ENCODE measurements at places on chromosomes 6 and 20.

- no peak for DNase-seq
Observed at GRCh38 chr6:96939007-96939805, 14.7 kb downstream of the KLHL32 start.

GRCh38 chr6:125790358-125791150, at the start of gene NCOA7:
Gene NCOA7 (plus strand): TSS chr6:125790960. CDS start chr6:125815355, 24,395 bp downstream.
- DNase-seq, result peak; percentile 83

GRCh38 chr20:33450867-33451266, 7.3 kb upstream of the SNTA1 start:
- DNase-seq, result no peak

DNA sequence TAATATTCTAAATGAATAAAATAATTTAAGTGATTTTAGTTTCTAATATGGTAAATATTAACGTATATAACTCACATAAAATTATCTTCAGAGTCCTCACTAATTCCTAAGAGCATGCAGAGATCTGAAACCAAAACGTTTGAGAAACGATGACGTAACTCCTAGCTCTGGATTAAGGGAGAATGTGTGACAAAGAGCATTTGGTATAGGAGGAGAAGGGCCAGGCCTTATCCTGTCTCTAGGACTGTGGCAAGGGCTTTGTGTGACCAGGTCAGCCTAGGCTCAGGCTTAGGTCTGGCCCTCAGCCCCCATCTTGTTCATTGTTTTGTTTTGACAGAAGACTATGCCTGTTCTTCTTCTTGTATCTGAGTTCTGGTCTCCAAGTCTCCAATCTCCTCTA, 19.2 kb upstream of the POLR1H start:
- DNase-seq, result no peak

- no peak for DNase-seq
Observed at GRCh38 chr6:75489025-75489424, 4.6 kb downstream of the FILIP1 start.

GRCh38 chr6:45445749-45446549, 68.2 kb upstream of the SUPT3H start:
- DNase-seq, result no peak

DNA sequence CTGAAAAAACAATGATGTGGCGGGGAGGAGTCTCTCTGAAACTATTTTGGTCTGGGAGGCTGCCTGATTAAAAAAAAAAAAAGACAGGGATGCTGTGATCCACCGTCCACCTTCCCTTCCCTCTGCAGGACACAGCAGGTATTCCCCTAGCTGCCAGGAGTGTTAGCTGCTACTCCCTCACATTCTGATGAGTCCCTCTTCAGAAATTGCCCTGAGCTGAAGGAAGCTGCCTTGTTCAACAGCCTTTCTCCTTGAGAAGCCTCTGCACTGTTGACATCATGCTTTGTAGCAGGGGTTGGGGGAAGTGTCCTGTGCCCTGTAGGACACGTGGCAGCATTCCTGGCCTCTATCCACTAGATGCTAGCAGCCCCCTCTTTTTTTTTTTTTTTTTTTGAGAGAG, 71.7 kb upstream of the ZMYND8 start:
- DNase-seq, result no peak

- DNase-seq, result no peak
Observed at GRCh38 chr20:34579191-34579978, 20.9 kb downstream of the MAP1LC3A start.

GRCh38 chr6:33028220-33028849, 18.9 kb upstream of the HLA-DOA start:
- DNase-seq, result no peak

GRCh38 chr6:145453376-145453775, 281.9 kb downstream of the EPM2A start:
- no peak for DNase-seq

DNA sequence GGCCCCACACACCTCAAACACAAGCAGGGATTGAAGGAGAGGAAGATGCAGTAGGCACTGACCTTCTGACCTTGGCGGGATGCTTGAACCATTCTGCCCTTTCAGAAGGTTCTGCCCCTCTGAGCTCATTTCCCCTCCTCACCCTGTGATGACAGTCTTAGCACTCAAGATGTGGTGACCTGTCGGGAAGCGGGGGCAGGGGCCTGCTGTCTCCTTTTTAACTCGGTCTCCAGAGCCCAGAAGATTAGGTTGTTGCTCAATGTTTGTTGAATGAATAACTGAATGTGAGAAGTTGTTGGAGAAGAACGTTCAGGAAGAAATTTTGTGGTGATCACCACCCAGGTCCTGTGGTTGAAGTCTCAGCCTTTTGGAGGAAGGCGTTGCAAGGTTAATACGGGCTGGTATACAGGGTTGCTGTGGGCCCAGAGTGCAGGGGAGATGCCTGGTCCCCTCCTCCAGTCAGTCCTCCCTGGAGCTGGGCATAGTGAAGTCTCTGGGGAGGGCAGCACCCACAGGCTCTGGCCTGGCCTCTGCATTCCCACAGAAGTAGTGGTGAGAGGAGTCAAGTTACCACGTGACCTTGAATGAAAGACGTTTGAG, 49.7 kb upstream of the FUCA2 start:
- no peak for DNase-seq

DNA sequence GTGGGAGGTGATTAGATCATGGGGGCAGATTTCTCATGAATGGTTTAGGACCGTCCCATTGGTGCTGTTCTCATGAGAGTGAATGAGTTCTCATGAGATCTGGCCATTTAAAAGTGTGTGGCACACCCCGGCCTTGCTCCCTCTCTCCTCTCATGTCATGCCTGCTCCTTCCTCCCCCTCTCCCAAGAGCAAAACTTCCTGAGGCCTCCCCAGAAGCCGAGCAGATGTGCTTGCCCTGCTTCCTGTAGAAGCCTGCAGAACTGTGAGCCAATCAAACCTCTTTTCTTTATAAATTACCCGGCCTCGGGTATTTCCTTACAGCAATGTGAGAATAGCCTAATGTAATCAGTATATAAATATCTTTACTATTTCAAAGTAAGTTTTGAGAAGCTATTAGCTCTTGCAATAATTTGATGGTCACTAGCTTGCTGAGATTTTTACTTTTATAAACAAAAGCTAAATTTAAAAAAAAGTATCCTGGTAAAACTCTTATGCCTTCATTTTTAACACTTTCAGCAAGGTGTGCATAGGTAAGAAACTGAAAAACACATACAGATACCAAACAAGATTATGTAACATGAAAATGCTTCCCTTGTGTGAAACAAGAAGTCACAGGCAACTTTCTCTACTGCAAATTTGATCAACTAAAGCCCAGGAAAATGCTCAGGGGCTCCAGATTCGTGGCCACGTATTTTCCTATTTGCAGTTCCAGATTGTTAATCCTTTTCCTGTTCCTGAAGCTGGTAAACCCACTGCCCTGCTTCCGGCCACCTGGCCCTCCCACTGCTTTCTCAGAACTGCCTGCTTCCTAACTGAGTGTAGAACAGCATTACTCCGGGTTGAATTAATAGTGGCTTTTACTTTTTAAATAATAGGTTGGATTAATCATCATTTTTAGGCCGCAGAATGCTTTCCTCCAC, 395.1 kb upstream of the CNR1 start:
- no peak for DNase-seq

DNA sequence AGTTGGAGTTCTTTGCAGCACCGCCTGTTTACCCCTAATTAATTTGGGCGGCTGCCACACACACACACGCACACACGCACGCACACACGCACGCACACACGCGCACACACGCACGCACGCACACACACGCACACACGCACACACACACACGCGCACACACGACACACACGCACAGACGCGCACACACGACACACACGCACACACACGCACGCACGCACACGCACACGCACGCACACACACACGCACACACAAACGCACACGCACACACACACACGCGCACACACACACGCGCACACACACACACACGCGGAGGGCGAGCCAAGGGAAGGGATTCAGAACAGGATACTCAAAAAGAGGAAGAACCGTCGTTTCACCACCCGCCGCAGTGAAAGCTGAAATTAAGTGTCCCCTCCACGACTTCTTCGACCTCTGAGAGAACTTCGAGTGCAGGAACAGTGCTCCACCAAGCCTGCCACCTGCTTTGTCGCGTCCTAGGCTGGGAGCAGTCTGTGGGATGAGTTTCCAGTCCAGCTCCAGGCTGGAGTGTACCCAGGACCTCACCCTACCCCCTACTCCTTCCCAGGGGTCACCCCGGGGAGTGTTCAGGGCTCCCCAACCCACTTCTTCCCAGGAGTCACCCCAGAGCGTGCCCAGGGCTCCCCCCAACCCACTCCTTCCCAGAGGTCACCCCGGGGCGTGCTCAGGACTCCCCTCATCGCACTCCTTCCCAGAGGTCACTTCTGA, 1.1 kb downstream of the RNASET2 start:
- DNase-seq, result peak; percentile 60

DNA sequence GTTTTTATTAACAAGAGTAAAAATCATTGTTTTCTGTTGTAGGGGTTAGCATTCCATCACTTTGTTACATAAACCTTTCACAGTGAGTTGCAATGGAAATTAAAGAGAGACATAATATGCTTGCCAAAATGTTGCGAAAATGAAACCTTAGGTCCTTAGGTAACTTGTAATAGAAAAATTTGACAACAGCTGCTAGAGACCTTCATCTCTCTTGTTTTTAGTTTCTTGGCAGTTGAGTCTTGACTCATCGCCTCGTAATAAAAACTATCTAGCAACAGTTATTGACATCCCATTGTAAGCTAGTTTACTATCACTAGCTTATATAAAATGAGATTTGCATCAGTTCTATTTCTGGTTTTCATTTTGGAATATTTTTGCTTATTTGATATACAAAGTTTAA, 179.0 kb upstream of the MMS22L start:
- DNase-seq, result no peak

DNA sequence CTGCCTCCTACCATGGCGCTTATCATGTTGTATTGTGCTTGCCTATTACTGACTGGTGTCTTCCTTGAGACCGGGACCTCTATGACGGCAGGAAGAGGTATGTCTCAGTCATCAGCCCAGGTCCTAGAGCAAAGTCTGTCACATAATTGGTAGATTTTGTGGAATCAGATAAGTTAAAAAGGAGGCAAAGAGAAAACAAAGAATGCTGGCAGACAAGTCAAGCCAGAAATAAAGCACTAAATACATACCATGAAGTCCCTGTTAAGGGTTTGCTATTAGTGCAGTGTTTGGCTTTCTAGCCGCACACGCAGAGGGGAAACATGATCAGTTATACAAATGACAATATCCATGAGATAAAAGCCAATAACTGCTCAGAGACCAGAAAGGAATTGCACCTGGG, 6.0 kb downstream of the TOMM34 start:
- no peak for DNase-seq

- DNase-seq, result no peak
Observed at GRCh38 chr6:36226438-36227047, 30.0 kb downstream of the BRPF3 start.

GRCh38 chr6:129212081-129212480, 329.1 kb downstream of the LAMA2 start:
- no peak for DNase-seq

DNA sequence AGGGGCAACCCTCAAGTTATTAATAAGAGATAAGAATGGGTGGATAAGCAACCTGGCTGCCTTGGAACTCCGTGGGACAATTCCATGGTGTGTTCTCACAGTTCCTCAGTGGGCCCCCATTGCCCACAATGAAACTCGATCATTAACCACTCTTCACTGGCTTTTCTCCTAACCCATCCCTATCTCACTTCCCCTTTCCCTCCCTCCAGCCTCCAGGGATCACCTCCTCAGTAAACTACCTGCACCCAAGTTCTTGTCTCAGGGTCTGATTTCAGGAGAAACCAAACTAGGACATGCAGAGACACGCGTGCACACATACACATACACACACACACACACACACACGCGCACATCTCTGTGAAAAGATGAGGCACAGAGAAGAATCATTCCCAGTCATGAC, 37.7 kb upstream of the FOXP4 start:
- no peak for DNase-seq

DNA sequence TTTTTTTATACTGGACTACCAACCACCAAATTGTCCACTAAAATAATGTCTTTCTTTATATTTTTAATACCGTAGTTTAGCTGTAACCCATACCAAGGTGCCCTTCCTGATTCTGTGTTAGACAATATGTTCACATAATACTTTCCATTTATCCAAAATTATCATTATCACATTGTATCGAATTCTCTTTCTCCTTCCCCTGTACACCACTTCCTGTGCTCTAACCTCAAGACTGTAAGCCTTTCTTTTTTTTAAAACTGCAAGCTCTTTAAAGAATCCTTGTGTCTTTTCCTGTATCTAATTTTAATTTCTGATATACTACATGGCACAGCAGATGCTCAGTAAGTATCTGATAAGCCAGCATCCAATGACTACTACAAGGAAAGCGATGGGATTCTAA, 917.5 kb downstream of the EYS start:
- no peak for DNase-seq

GRCh38 chr6:95240514-95240913, 336.8 kb upstream of the MANEA start:
- no peak for DNase-seq

GRCh38 chr6:2192976-2193375, 52.4 kb downstream of the GMDS start:
- no peak for DNase-seq

GRCh38 chr20:49627329-49627761, 59.4 kb upstream of the PTGIS start:
- DNase-seq, result no peak

DNA sequence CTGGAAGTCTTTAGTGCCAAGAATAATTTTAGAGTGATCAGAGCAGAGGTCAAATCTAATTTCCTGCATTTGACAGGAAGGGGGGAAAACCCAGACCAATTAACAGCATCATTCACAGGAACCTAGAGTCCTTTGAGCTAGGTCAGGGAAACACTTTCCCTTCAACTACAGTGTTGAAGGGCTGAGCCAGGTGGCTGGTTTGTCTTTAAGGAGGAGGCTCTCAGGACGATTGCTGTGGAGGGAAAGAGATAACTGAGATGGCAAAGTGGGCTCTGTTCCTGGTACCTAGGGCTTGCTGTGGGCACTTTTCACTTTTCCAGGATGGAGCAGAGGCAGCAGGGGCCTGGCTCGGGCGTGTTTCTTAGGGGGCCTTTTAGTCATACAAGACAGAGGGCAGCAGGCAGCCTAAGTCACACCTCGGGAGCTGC, 111.9 kb downstream of the SCML4 start:
- DNase-seq, result no peak

- DNase-seq, result no peak
Observed at GRCh38 chr6:26202811-26203583, 115.8 kb downstream of the HFE start.

- DNase-seq, result no peak
Observed at GRCh38 chr20:32110173-32110704, 725 bp downstream of the TM9SF4 start.

GRCh38 chr6:112468359-112468758, 121.2 kb downstream of the RFPL4B start:
- no peak for DNase-seq

GRCh38 chr6:166057431-166057830, 110.2 kb downstream of the TBXT start:
- DNase-seq, result no peak

Measured in CD4-positive, alpha-beta T cell treated with Interleukin-1 beta for 1 hour (primary cell).